ENCODE measurements at places on chromosomes 13 and 19.
A peak's percentile ranks its signal among the peaks of the same experiment; 100 is the strongest.

DNA sequence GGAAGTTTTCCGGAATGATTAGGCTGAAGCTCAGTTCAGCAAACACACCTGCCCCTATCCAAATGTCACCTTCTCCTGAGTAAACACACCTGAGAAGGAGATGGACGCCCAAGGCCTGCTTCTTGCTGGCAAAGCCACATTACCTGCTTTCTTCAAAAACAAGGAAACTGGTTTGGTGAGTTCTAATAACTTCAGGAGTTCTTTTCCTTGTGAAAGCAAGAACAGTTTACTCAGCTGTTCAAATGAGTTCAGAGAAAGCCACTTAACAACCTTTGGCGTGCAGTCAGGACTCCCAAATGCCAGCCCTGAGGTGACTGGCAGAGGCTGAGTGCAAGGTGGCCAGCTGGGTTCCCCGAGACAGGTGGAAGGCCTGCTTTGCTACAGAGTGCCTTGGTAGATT lies 160.5 kb downstream of the STK24 start:
- DNase-seq = no peak

DNA sequence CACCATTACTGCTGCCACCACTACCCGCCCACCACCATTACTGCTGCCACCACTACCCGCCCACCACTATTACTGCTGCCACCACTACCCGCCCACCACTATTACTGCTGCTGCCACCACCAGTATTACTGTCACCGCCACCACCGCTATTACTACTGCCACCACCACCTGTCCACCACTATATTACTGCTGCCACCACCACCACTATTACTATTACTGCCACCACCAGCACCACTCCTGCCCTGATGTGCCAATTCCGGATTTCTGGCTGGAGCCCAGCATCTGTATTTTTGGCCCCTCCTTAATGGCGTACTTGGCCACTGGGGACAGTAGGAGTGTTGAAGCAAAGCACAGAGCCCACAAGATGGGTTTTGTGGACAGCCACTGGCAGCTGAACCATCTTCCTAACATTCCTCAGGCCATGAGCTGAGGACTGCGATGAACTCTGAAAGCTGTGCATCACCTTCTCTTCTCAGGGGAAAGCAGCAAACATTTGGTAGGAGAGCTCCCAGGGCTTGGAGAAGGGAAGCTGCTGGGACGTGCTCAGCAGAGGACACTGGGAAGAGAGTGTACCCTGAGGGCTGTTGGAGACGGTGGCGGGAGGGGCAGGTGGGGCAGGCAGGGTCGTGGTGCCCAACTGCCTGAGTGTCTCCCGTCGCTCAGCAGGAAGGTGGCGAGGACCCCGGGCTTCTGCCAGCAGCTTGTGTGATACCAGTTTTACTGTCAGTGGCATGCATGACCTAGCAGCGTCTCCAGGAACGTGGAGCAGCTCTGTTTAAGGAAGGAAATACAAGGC lies 23.0 kb downstream of the CUL4A start:
- no peak for DNase-seq

- DNase-seq = no peak
Observed at GRCh38 chr13:113073942-113074341, 31.6 kb upstream of the F7 start.

DNA sequence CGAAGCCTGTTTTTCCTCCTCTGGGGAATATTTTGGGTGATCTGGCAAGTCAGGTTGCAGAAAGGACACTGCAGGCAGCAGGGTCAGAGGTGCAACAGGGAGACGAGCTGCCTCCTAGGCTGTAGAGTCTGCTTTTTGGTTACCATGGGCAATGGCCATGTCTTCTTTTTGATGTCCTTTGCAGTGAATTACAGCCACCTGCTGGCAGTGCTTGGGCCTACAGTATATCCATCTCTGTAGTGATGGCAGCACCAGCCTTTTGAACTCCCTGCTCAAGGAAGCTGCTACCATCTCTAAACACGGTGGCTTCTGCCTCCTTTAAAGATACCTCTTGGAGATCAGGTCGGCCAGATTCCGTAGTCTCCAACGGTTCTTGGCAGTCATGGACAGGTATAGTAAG lies 73.9 kb downstream of the WTIP start:
- no peak for DNase-seq

DNA sequence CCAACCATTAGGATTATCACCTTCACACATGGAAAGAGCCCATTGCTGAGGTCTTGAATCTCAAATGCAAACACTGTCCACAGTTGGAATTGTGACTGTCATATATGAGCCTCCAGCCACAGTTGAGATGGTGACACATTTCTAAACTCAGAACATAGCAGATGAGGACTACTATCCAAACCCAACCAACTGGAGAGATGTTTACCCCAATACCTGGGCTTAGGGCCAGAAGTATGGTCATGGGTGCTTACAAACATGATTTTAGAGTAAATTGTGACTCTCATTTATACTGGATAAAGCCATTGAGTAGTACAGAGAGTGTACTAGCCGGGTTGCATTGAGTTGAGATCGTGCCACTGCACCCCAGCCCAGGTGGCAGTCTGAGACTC lies 14.0 kb upstream of the ZNF681 start:
- DNase-seq = peak; percentile 45

DNA sequence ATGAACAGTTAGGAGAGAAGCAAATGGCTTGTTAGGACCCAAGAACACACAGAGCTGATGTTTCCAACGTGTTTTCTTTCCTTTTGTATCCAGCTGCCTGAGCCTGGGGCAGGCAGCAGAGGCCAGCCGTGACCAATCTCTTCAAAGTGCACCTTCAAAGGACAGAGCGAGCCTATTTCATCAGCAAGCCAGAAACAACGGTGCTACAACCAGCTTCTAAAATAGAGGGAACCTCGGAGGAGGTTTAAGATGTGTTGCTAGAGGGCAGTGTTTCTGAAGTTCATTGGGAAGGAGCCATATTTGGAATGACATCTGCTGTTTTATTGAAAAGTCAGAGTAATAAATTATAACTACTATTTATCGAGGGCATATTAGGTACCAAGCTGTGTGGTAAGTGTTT lies 56.2 kb upstream of the RFC3 start:
- DNase-seq = no peak

DNA sequence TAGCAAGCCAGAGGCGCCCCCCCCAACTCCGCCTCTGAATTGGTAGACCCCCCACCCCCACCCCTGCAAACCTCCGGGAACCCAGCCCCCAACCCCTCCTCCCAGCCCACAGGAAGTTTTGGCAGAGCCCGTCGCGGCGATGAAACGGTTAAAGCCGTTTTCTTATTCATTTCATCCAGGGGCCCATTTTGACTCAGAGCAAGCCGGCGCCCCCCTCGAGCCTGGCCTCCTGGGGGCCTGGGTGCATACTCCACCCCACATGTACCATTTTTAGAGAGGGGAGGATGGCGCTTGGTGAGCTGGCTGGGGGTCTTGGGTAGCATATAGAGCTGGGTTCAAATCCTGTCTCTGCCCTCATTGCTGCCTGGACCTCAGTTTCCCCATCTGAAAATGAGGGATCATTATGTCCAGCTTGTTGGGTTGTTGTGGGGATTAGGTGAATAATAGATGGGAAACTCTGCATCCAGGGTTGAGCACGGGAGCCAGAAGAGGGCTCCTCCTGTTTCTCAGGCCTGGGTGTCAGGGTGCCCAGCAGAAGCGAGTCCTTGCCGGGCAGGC lies 7.9 kb upstream of the JUNB start:
- no peak for DNase-seq

DNA sequence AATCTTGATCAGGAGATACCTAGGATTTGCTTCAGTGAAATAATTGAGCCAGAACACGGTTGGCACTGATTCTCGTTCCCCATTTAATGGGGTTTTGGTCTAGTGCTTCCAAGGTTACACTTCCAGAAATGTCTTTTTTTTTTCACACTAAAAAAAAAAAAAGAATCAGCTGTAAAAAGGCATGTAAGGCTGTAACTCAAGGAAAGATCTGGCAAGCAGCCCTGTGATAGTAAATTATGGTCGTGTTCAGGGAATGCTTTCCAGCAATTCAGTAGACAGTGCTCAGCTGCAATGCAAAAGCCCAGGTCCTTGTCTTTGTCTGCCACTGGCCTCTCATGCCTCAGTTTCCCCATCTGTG lies 27.2 kb upstream of the NDUFS7 start:
- DNase-seq = no peak

GRCh38 chr13:35987572-35988513 lies 143.3 kb downstream of the DCLK1 start:
- no peak for DNase-seq

GRCh38 chr19:39810424-39810823 lies 23.5 kb downstream of the DYRK1B start:
- no peak for DNase-seq

DNA sequence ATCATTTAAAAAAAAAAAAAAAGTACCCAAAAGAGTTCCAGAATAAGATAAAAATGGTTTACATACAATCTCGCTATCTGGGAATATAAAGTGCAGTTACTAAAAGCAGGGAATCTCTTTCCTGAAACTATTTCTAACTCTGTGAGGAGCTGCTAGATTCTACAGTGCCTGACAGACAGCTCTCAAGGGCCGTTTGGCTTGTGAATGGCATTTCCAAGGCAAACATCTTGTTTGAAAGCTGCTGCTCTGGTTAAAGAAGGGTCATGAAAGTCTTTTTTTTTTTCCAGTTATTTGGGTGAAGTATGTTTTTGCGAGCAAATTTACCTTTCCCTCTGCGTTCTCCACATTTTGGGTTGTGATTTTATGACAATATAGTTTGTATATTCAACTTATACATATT lies 29.0 kb upstream of the CEACAM21 start:
- DNase-seq = no peak

GRCh38 chr19:9171393-9171991 lies 7.3 kb upstream of the OR7D2 start:
- no peak for DNase-seq

DNA sequence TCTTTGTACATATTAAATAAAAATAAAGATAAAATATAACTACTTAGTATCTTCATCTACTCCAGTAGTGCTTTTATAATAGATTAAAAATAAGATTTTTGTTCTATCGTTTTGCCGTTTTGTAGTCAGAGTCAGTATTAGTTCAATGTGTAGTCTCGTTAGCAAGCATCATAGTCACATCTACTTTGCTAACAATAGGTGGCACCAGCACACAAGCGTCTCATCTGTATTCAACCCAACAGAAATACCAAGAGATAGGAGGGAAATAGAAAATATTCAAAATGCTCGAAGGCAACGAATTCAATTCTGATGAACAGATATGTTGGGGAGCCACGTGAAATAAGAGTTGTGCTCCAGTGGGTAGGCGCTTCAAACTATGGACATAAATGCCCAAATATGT lies 21.4 kb upstream of the MICU2 start:
- DNase-seq = no peak

GRCh38 chr13:106573868-106574267 lies 5.9 kb upstream of the ARGLU1 start:
- DNase-seq = no peak

DNA sequence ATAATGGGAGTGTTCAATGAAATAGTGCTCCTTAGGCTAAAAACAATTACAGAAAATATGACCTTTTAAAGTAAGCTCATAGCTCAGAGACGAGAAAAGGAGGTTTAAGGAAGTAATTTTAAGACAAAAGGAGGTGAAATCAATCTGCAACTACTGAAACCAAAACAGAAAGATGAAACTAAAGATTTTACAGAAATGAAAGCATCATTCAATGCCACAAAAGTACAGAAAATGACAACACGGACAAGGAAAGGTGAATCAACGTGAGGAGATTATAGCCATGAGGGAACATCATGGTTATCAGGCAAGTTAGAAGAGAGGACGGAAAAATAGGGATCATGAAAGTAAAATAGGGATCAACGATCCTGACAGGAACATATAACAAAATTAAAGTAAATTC lies 745.2 kb downstream of the PCDH17 start:
- DNase-seq = no peak

- no peak for DNase-seq
Observed at GRCh38 chr13:112638157-112638750, 50.3 kb upstream of the TUBGCP3 start.

DNA sequence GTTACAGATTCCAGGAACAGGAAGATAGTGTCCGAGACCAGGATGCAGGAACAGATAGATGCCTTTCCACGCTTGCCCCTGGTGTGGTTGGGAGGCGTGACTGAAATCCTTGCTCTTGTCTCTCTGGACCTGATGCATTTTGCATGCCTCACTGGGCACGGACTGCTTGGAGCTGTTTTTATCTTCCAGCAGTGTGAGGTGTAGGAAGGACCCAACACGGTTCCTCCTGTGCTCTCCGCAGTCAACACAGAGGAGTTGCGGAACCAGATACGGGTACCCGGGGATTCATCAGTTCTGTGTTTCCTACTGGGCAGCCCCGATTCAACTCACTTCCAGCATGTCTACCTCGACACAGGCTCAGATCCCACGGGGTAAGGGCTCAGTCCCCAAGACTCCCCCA lies 6.5 kb downstream of the DOT1L start:
- DNase-seq = no peak

GRCh38 chr13:25455146-25455545 lies 83.4 kb downstream of the ATP8A2 start:
- DNase-seq = no peak

DNA sequence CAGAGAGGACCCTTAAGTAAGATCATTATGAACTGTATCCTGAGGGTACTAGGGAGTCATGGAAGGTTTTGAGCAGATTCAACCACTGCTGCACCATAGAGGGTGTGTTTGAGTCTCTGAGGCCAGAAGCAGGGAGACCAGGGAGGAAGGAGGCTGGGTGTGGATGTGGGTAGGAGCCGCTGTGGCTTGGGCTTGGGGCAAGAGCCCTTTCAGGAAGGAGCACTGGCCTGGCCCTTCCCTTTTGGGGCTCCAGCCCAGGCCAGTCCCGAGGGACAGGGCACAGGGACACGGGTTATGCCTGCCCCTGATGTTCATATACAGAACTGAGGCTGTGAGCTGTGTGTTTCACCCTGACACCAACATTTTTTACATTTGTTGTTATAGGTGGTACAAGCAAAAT lies 7.2 kb downstream of the CIC start:
- no peak for DNase-seq

DNA sequence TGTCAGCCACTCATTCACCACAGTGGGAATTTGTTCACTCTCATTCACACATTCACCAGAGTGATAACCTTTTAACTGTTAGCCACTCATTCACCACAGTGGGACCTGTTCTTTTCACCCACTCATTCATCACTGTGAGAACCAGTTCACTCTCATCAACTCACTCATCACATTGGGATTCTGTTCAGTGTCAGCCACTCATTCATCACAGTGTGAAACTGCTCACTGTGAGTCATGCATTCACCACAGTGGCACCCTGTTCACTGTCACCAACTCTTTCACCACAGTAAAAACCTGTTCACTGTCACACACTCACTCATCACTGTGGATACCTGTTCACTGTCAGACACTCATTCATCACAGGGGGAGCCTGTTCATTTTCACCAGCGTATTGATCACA lies 43.5 kb upstream of the ZNF85 start:
- DNase-seq = no peak

GRCh38 chr13:40668335-40668734 lies 1.9 kb upstream of the FOXO1 start:
- no peak for DNase-seq

DNA sequence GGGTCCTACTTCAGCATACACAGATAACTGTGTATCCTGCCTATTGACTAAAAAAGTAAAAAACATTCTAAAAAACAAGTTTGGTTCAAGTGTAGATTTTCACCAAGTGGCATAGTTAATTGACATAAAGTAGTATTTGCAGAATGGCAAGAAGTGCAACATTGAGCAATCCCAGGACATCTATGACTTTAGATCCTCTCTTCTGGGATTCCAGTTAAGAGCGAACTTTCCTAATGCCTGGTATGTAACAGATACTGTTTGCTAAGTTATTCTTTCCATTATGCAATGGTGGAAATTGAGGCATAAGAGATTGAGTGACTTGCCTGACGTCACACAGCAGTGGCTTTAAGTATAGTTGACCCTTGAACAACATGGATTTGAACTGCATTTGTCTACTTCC lies 96.1 kb downstream of the ZMYM2 start:
- no peak for DNase-seq

GRCh38 chr19:48362716-48363499 lies 832 bp downstream of the TMEM143 start:
- peak; percentile 82 for DNase-seq
